ENCODE measurements at places on chromosomes 7 and 10.

- DNase-seq: no peak
Observed at GRCh38 chr10:27723436-27723835, 22.2 kb downstream of the MKX start.

GRCh38 chr10:50614444-50615137 lies 9.2 kb downstream of the SGMS1 start:
- peak; percentile 42 for DNase-seq

GRCh38 chr7:5424749-5425506 lies 1.3 kb upstream of the TNRC18 start:
- no peak for DNase-seq

- DNase-seq: no peak
Observed at GRCh38 chr7:116431787-116432526, 67.6 kb upstream of the CAV2 start.

GRCh38 chr10:88194961-88195367 lies 331.5 kb downstream of the PTEN start:
- no peak for DNase-seq

DNA sequence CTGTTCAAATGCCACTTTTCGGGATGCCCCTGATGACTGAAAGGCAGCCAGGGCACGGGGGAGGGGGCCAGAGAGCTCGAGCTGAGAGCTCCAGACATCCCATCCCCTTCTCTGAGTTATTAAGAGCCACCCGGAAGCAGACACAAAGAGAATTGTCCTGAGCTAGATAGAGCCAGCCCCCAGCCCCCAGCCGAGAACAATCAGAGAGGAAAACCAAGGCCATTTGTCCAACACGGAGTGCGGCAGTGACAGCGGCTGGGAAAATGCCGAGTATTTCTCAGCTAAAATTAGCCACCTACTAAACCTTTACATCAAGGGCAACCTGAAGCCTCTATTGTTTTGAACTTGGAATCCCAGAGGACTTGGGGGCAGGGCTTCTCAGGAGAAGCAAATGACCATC lies 51.0 kb downstream of the UNC5B start:
- no peak for DNase-seq

DNA sequence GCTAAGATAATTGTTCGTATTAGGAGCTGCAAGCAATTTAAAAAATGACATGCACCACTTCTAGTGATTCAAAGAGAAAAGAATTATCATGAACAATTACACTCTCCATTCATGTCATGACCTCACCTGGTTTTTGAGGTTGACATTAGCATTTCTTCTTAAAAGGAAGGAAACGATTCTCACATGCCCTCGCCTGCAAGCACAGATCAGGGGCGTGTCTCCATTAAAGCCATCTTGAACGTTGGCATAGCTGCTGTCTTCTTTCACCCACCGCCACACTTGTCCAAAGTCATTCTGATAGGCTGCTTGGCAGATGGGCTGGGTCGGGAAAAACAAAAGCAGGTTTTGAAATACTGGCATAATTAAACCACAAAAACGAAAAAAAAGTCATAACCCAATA lies 19.9 kb downstream of the ANKRD22 start:
- DNase-seq: peak; percentile 27

DNA sequence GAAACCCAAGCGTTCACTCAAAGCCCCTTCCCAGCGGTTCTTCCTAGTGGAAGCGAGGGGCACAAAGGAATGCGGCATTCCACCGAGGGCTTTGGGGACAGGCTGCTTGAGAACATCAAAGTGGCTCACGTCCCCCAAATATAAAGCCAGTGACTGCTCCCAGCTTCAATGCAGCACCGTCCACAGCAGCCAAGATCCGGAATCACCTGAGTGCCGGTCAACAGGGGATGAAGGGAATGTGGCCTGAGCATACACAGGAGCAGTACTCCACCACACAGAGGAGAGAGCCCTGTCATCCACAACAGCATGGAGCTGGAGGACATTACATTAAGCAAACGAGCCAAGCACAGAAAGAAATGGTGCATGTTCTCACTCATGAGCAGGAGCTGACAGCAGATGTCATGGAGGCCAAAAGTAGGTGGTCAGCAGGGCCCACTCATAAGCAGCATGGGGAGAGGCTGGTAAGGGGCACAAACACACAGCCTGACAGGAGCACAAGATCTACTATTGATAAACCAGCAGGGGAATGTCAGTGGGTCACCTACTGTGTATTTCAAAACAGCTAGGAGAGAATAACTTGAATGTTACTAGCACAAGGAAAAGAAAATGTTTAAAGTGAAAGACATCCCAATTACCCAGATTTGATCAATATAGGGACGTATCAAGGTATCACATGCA lies 79.5 kb downstream of the DIP2C start:
- no peak for DNase-seq

DNA sequence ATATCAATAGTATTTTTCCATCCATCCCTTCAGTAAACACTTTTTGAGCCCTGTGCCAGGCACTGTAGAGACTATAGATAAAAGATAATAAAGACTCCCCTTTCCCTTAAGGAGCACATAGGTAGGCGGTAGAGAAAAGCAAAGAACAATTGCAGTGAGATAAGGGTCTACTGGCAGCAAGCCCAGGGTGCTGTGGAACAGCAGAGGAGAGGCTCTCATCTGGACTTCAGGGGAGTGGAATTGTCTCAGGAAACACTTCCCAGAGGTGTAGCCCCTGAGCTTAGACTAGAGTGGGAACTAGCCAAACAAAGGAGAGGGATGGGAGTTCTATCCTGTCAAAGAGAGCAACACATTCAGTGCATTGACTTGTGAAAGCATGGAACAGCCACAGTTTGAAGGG lies 102.0 kb downstream of the NRF1 start:
- DNase-seq: no peak

GRCh38 chr7:24110056-24110455 lies 173.9 kb upstream of the NPY start:
- no peak for DNase-seq

DNA sequence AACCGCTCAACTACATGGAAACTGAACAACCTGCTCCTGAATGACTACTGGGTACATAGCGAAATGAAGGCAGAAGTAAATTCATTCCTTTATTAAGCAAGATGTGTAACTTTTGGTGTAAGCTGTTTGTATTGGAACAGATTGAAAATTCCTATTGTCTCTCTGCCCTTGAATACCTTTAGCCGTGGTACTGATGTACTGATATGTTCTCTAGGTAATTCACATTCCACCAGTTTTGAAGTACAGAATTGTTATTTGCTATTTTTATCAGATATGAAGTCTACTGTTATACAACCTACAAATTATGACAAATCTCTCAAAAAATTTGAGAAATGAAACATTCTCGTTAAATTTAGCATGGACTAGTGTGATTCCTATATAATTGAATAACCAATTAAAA lies 17.7 kb downstream of the ZMYND11 start:
- no peak for DNase-seq

GRCh38 chr7:74194686-74195085 lies 15.1 kb upstream of the LAT2 start:
- no peak for DNase-seq

DNA sequence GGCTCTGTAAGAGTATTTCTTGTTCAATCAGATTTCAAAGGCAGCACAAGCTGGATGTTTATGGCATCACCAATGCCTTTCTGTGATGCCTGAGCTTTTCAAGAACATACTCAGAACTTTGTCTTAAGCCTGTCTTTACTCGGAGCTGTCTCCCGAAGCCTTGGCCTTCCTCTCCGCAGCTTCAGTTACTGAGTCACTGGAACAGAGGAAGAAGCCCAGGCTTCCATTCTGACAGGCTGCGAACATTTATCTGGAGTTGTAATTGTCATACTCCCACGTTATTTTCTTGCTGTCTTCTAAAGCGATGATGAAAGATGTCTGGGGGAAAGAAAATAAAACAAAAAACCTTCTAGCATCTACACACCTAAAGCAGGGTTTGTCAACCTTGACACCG lies 43.9 kb downstream of the GRK5 start:
- DNase-seq: no peak

Measured in CD8-positive, alpha-beta T cell (primary cell).